T-helper 2 cell (primary cell): ENCODE measurements at places on chromosomes 2 and 18.

GRCh38 chr2:1702186-1702565 lies 42.1 kb downstream of the PXDN start:
- DNase-seq, result no peak

- DNase-seq, result no peak
Measured at GRCh38 chr2:241726459-241726858, 8.0 kb upstream of the D2HGDH start.

- DNase-seq, result no peak
Measured at GRCh38 chr2:55134316-55134706, 84.1 kb upstream of the RTN4 start.

DNA sequence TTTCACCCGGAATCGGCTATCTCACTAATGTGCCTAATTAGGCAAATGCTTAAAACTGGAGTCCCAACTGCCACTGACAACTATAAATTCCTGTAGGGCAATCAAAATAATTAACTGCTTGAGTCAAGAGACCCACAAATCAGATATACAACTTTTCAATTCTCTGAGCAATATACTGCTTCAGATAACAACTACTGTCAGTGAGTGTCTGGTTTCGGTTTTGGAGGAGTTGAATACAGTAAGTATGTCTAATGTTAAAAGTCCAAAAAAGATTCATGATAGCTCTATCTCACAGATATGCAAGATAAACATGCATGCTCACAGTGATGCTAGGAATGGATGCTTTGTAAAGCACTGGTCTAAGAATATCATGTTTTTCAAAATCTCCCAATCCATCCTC lies 283.3 kb downstream of the NRXN1 start:
- no peak for DNase-seq

DNA sequence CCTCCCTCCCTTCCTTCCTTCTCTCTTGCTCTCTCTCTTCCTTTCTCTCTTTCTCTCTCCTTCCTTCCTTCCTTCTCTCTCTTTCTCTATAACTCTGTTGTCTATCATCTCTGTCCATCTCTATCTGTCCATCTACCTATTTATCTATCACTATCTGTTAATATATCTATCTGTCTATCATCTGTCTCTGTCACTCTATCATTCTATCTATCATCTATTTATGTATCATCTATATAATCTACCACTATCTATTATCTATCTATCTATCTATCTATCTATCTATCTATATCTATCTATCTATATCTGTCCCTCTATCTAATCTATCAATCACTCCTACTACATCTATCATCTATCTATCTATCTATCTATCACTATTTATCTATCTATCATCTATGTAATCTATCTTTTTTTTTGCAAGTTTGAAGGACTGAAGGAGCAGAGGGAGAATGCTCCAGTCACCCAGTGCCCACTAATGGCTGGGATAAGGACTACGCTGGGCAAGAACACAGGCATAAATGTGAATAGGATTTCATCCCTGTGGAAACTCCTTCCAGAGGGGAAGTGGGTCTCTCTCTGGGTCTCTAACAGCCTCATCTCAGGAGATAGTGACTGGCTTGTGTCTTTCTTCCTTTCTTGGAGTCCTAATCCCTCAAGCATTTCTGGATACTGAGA lies 427.0 kb downstream of the LPIN1 start:
- DNase-seq, result no peak

DNA sequence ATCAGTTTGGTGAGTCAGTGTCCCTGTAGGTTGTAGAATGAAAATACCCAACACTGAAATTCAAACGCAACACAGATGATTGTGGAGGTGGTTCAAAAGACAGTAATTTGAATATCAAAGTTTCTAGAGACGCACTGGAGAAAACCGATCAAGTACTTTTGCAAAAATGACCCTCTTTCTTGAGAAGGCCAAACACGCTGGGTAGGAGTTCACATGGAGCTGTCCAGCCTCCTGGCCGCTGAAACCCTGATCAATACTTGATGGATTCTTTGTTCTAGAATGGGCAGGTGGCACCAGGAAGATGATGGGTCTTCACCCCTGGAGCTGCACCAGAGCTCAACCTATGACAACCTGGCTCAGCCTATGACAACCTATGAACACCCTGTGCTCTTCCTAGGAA lies 39.7 kb upstream of the UBE2F start:
- DNase-seq, result no peak

- DNase-seq, result peak; percentile 33
Measured at GRCh38 chr2:196080526-196080925, 11.9 kb upstream of the DNAH7 start.

DNA sequence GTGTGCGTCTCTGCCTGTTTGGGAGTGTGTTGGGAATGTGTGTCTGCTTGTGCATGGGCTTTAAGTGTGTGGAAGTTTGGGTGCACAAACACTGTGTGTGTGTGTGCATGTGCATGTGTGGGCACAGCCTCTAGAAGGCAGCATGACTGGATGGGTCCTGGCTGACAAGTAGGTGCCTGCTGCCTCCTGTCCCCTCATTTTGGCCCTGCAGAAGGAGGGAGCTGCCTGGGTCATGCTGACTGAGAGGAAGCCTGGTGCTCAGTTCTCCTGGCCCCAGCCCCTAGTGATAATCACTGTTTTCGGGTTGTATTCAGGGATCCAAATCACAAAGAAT lies 34.1 kb downstream of the GLI2 start:
- DNase-seq, result no peak
